ENCODE measurements at places on chromosomes 4 and X.

GRCh38 chr4:120816296-120816965, 106.1 kb downstream of the PRDM5 start:
- no peak for DNase-seq

DNA sequence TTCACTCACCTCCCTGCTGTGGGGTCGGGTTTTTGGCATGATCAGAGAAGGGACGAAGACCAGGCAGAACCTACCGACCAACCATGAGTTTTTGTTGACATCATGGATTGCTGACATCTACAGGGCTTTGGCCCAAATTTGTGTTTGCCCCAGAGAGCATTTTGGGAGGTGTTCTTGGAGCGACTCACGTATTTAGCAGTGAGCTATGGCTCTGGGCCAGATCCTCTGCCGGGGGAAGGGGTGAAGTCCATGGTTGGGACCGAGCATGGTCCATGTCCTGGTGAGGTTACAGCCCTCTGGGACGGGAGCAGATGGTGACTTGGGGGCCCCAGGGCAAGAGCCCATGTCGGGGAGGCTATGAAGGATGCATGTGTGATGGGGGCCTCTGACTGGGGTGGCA, 17.4 kb downstream of the SORCS2 start:
- DNase-seq, result no peak

DNA sequence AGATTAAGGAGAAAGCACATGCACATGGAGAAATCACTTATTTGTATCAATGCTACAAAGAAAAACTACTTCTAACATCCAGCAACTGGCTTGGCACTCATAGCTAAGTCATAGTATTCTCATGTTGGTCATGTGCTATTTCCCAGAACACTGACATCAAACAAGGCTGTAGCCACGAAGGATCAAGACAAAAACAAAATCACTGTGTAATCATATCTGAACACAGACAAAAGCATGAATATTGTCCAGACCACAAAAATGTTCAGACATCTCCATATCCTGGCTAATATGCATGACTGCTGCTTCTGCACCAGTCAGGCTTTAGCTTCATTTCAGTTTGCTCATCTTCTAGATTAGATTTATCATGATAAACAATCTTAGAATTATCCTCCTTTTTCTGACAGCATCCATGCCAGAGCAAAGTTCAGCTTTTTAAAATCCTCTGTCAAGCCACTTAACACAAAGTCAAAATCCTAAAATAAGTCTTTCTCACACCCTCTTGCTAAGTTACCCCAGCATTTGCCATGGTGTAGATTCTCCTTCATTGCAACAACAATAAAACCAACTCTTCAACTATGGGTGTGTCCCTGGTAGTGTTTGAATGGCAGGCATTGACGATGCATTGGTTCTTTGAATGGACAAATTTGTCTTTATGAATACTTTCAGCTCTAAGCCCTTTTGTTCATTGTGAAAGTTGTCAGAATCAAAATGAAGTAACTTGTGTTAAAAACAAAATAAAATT, 39.1 kb upstream of the NPFFR2 start:
- no peak for DNase-seq

- no peak for DNase-seq
Observed at GRCh38 chr4:104750008-104750407, 255.3 kb upstream of the CXXC4 start.

- DNase-seq, result no peak
Observed at GRCh38 chr4:3128976-3129375, 54.5 kb downstream of the HTT start.

DNA sequence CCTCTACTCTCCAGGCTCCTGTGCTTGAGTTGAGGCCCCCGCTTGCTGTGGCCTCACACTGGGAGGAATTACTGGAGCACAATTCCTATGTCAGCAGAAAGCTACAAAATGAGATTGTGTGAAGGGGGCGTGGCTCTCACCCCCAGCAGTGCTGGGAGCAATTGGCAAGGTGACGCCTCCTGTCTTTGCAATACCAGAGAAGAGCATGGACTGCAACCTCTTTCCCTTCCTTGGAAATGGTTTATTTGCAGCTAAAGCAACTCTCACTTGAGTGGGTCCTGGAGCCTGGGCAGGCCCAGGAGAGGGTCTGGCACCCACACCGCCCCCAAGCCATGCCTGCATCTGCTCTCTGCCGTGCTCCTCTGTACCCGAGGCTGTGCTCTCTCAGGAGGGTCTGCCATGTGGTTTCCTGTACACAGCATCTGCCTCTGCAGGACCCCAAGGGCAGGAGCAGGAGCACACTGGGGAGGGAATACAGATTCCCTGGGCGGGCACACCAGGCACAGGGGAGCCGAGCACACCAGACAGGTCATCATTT, 32.9 kb upstream of the HGFAC start:
- DNase-seq, result no peak

GRCh38 chr4:163378661-163379060, 35.0 kb downstream of the NPY5R start:
- DNase-seq, result no peak
